ENCODE measurements at places on chromosomes 5 and 9.

GRCh38 chr5:82375488-82376244 lies 97.5 kb upstream of the RPS23 start:
- DNase-seq, result no peak

DNA sequence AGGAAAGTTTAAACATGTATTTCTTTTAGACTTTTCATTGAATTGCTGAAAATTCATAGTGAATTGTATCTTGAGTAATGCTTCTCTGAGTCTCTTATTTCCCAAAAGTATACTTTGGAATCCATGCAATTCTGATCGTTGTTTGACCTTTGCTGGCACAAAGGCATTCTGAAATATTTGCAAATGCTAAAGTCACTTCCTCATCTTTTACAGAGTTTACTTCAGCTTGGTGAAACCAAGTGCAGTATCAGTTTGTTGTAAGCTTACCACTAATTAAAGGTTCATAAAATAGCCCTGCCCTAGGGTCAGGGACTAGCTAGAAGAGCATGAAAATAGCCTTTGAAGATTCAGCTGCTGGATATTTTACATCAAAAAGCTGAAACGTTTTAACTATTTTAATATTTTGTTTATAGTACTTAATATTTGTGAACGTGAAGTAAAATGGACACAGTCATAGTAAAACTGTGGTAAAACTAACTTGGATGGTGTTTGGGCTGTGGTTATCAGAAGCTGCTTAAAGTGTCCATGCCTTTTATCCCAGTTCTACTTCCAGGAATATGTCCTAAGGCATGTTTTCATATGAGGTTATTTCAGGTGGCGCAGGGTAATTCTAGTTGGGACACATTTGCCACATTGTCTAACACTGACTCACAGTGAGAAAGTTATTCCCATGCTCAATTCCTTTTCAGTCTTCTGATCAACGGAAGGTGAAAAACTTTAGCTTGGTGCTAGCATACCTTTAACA lies 45.3 kb downstream of the SLC22A5 start:
- no peak for DNase-seq

- DNase-seq, result no peak
These were observed 27.2 kb downstream of the CSF2 start for GRCh38 chr5:132100672-132101261.

- DNase-seq, result no peak
These were observed 201.2 kb upstream of the CDKN2B start for GRCh38 chr9:22210262-22210661.

- no peak for DNase-seq
These were observed 73.7 kb downstream of the ASTN2 start for GRCh38 chr9:117341151-117341550.

DNA sequence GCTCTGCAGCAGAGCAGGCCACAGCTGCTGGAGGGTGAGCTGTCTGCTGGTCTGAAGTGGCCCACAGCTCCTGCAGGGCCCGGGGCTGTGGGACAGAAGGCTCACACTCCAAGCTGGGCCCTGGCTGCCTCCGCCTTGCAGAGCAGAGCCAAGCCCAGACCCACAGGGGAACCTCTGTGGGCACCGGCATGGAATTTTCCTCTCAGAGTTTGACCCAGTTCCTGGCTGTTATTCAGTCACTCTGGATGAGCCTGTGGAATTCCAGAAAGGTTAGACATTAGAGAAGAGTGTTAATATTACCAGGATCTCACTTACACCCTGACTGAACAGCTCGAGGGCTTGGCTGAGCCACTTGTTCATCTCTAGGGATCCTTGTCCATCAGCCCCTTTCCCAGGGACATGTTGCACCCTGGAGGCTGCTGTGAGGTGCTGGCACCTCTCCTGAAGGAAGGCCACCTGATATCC lies 17.5 kb downstream of the IL9 start:
- DNase-seq, result no peak

DNA sequence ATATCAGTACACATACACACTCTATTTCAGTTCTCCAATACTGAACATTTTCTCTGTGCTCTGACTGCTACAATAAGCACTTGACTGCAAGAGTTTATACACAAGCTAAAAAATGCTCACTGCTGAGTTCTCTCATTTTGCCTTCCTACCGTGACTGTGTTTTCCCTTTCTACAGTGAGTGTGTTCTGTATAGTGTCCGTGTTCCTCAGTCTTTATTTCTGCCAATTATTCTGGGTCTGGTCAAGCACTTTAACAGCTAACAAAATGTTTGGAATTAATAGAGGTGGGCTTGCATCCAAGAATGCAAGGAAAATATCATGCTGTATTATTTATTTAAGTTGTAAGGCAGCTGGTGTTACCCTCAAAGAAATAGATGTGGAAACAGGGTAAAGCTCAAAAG lies 217.0 kb upstream of the NREP start:
- peak; percentile 28 for DNase-seq

DNA sequence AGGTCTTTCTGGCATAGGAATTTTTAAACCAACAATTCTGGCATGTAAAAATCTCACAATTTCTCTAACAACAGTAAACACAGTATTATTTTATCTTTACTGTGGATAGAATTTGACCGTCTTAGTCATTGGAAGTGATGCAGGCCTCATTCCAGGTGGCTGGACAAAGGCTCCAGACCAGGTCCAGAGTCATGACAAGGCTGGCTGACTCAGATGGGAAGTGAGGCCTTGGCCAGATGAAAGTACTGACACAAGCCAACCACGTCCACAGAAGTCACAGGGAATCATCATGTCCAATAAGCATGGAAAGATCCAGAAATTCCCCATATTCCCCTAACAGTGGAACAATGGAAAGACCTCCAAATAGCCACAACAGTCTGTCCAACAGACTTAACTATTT lies 12.4 kb downstream of the SPOCK1 start:
- DNase-seq, result no peak

DNA sequence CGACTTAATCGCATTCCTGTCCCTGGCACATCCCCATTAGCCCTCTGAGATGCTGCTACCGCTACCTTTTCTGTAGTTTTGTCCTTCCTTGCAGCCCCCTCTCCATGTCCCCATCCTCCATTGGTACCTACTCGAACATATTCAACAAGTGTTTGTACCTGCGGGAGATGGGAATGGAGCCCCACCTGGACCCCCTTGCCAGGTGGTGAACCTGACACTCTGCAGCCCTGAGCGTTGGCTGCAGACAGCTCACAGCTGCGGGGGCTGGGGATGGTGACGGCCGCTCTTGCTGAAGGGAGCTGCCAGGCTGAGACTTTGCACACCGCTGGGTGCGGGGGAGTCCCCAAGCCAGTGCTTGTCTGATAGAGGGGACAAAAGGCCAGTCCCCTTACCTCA lies 96.3 kb upstream of the DAP start:
- no peak for DNase-seq

DNA sequence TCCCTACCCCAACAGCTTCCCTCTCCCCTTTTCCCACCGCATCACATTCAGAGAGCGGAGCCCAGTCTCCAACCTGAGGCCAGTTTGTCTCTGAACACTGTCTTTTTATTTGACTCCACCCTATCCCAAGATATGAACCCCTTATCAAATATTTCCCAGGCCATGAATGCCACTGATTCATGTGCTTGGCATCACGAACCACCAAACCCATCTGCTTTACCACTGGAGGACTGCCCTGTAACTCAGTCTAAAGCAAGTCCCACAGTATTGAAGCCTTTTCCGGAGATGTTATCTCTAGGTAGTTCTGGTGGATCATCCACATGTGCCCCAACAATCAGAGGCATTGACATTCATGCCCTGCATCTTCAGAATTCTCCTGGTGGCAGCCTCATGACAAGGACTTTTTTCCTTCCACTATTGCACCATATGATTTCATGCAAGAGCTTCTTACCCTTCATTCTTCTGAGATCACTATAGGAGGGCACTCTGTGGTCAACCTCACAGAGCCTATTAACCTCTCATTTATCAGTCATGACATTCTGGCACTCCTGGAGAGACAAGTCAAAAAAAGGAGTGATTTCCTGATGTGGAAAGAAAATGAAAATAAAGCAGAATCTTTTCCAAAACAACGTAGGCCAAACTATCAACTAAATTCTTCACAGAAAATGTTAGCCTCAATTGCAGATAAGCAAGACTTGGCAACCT lies 12.3 kb upstream of the SPATA31D4 start:
- no peak for DNase-seq

- no peak for DNase-seq
These were observed 95.6 kb downstream of the GNAQ start for GRCh38 chr9:77935974-77936373.

GRCh38 chr5:54709096-54709495 lies 191.5 kb downstream of the SNX18 start:
- no peak for DNase-seq

DNA sequence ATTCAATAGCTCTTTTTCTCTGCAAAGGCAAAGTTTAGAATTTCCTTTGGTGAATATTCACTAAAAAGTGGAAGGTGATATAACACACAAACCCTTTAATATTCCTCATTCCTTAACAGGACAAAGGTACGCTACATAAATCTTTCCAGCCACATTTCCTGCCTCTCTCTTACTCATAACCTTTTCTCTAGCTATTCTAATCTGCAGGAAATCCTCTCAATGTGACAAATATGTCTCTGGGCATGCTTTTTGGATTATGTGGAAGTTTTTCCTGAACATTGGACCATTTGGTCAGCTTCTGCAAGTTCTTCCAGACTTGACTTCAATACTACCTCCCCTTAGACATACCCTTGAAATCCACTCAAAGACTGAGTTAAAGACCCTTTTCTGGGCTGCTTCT lies 186.3 kb upstream of the TUSC1 start:
- DNase-seq, result no peak

GRCh38 chr9:90074316-90074962 lies 469.6 kb downstream of the GADD45G start:
- no peak for DNase-seq

- no peak for DNase-seq
These were observed 27.9 kb upstream of the SLC24A2 start for GRCh38 chr9:19816769-19817168.

GRCh38 chr5:179763215-179763945 lies 30.4 kb upstream of the LTC4S start:
- peak; percentile 57 for DNase-seq

DNA sequence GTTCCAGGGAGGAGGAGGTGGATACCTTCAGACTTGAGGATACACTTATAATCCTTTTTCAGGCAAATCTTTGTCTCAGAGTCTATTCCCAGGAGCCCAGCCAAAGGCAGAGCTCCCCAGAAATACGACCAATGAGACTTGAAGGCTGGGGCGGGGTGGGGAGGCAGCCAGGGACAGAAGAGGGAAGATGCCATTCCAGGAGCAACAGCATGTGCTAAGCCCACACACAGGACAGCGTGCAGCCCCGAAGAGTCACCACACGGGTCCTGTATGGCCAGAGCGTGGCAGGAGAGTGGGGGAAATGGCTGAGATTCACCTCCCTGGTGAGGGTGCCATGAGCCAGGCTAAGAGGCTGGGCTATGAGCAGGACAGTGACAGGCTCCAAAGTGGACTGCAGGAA lies 35.2 kb downstream of the WHRN start:
- no peak for DNase-seq

DNA sequence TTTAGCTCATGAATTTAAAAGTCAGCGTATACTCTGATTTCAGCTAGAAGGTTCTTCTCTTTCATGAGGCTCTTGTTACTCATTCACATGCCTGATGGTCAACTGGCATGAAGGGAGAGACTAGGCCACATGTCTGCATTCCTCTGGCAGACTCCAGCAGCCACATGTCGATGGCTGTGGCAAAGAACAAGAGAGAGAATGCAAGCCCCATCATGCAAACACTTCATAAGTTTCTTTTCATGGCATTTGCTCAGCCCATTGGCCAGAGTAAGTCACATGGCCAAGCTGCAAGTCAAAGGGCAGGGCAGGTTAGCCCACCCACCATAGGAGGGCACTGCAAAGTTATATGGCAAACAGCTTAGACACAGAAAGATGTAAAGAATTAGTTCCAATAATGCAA lies 5.4 kb downstream of the KCNV2 start:
- DNase-seq, result no peak

GRCh38 chr9:107946364-107947141 lies 457.0 kb upstream of the KLF4 start:
- no peak for DNase-seq

Measured in right lung (tissue), 10 donors.